ENCODE measurements at places on chromosomes 6 and 20. TPM values are rescaled to one million over a fixed set of nuclear protein-coding genes. Genes with fewer than 3 reads are reported as not detected.

Gene SEMG2
- total RNA-seq, result not detected

Gene VGLL2
- not detected for total RNA-seq

Gene SEL1L2
- 0.52 TPM for total RNA-seq

- no peak for DNase-seq
These were observed 82.7 kb downstream of the SIM1 start for GRCh38 chr6:100382031-100382430.

DNA sequence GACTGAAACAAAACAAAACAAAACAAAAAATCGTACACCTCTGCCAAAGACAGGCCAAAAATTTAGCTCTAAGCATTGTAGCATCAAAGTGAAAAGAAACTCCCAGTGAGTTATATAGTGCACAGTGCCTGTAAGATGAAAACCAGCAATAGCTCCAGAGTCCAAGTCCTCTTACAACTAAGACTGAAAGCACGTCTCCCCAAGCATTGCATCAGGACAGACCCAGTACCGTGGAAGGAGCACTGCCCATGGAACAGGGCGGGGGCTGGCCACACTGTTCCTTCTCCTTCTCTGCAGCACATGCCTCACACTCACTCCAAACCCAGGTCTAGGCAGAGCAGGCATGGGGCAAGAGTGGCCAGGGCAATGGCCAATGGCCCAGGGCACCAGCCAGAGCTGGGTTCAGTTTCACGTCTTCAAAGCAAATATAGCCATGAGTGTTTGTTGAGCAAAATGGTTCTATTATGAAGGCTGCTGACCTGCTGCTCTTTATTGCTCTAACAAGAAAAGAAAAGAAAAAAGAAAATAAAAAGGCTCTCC is 72.2 kb upstream of the PBOV1 start:
- no peak for DNase-seq

Gene OPN5
- total RNA-seq, result not detected

Gene KHDC1
- total RNA-seq, result 1.5 TPM

DNA sequence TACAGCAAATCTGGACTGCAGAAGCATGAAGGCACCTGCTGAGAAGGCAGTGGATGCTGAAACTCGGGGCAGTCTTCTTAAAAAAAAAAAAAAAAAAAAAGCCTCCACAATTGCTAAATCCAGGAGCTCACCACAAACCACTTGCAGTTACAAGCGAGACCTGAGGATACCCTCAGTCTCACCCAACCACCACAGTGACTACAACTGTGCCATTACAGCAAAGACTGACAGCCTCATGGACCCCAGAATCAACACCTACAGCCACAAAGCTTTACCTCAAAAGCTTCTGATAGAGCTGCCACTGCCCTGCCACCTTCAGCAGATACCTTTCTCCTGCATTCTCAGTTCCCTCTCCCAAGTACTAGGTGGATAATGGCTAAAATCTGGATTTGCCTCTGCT is 9.0 kb downstream of the COL21A1 start:
- no peak for DNase-seq

DNA sequence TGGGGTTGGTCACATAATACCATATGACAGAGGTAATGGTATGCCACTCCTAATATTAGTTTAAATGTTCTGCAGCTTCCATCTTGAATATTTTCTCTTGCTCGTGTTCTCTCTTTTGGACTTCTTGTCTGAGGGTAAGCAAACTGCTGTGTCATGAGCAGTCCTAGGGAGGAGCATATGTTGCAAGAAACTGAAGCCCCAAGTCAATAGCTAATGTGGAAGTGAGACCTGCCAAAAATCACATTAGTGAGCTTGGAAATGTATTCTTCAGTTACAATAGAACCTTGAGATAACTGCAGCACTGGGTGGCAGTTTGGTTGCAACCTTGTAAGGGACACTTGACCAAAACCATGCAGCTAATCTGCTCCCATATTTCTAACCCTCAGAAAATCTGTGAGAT is 178.2 kb upstream of the IMPG1 start:
- DNase-seq, result no peak

GRCh38 chr20:63090052-63090451 is 83.3 kb upstream of the BHLHE23 start:
- DNase-seq, result no peak

Gene CRISP3
- total RNA-seq, result 117 TPM
